NT2/D1 (cell line): ENCODE measurements at places on chromosomes 11 and 22.
A peak's percentile ranks its signal among the peaks of the same experiment; 100 is the strongest.

DNA sequence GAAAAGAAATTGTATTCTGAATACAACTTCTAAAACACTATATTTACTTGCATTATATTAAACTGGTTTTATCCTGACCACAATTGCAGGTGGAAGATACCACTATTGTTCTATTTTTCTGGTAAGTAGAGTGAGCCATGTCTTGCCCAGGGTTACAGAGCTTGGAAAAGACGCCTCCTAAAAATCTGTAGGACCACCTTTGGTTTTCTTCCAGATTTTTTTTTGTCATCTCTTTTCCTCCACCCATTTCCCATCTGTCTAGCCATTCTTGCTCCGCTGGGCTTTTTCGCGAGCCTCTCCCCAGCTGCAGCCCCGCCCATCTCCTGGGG lies 294 bp upstream of the MTMR3 start:
- DNase-seq, result no peak

DNA sequence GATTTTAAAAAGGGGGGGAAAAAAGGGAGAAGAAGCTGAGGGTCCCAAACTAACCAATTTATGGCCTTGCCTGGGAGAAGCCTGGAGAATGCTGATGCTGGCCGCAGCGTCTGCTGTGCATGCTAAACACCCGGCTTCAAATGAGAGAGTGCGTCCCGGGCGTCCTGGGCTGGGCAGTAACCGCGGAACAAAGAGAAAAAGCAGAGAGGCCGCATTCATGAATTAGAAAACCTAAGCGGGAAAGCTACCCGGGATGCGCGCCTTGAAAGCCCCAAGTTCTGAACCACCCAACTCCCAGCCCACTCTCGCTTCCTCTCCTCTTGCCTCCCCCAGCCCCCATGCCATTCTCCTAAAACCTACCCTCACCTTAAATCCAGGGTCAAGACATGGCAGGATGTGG lies 6.5 kb downstream of the MN1 start:
- no peak for DNase-seq

GRCh38 chr11:67584205-67584880 lies 731 bp downstream of the GSTP1 start:
- DNase-seq, result no peak

GRCh38 chr11:86067851-86068137 lies 1.1 kb downstream of the PICALM start:
- DNase-seq, result no peak

DNA sequence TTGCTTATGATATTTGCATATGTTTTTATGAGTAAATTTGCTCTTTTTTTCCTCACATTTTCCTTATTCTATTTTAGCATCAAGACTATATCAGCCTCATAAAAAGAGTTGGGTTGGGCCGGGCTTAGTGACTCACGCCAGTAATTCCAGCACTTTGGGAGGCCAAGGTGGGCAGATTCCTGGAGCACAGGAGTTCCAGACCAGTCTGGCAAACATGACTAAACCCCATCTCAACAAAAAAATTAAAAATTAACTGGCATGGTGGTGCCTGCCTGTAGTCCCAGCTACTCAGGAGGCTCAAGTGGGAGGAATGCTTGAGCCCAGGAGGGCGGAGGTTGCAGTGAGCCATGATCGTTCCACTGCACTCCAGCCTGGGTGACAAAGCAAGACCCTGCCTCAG lies 148.8 kb upstream of the ANO5 start:
- no peak for DNase-seq

GRCh38 chr22:26941896-26942636 lies 284.7 kb downstream of the MIAT start:
- no peak for DNase-seq

DNA sequence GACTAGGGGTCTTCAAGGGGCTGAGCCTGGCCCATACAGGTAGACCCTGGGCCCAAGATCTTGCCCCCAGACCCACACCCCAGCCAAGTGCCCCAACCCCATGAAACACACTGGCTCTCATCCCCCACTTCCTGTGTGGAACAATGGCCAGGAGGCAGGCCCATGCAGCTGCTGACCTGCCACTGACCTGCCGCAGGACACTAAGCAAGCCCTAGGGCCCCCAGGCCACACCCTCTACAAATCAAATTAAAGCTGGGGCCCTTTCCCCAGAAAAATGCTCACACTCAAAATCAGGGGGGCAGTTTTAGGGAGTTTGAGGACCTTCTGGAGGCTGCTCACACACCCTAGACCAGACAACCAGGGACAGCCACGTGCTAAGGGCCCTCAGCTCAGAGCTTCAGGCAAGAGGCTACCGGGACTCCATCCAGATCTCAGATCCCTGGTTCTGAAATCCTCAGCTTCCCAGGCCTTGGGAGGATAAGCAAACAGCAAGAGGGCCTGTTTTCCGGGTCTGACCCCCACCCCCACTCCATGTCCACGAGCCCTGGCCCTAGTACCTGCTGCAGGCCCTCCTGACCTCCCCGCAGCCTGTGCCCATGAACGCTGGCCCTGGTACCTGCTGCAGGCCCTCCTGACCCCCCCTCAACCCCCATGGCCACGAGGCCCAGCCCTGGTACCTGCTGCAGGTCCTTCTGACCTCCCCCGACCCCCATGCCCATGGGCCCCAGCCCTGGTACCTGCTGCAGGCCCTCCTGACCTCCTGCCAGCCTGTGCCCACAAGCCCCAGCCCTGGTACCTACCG lies 10.0 kb downstream of the CARD10 start:
- DNase-seq, result no peak

DNA sequence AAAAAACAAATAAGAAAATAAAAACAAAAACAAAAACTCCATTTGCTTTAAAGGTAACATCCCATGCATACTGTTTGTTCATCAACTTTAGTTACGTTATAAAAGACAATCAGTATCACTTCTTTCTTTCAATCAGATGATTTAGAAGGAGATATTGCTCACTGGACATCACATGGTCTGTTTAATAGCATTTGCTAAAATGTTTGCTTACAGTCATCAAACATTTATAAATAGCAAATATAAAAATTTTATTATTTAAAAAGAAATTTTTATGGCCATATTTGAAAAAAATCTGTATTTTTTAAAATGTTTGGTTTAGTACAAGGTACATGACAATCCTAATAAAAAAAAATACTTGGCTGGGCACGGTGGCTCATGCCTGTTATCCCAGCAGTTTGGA lies 22.6 kb downstream of the MMP26 start:
- no peak for DNase-seq

GRCh38 chr22:29887358-29887757 lies 4.4 kb downstream of the MTMR3 start:
- DNase-seq, result no peak

DNA sequence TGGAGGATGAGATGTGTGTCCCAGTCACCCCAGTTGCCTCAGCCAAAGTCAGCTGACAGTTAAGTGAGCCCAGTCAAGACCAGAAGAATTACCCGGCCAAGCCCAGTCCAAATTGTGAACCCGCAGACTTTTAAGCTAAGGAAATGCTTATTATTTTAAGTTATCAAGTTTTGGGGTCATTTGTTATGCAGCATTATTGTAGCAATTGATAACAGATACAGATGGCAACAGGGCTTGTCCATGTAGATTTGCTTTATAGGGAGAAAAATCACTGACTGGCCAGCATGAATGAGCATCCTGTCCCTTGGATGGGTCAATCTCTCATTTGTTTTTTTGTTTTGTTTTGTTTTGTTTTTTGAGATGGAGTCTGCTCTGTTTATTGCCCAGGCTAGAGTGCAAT lies 22.9 kb downstream of the SDHAF2 start:
- no peak for DNase-seq

- DNase-seq, result peak; percentile 76
These were observed 17.3 kb upstream of the SLC29A2 start for GRCh38 chr11:66388780-66389386.

- DNase-seq, result no peak
These were observed 9.2 kb downstream of the RELA start for GRCh38 chr11:65653229-65654225.

GRCh38 chr11:23192256-23192655 lies 332.0 kb upstream of the CCDC179 start:
- DNase-seq, result no peak

- no peak for DNase-seq
These were observed 1043.8 kb downstream of the BRD1 start for GRCh38 chr22:48783821-48784266.

GRCh38 chr11:6095798-6096197 lies 11.7 kb upstream of the OR56B4 start:
- no peak for DNase-seq

- DNase-seq, result peak; percentile 57
These were observed 6.3 kb downstream of the ARHGEF17 start for GRCh38 chr11:73314117-73314961.

DNA sequence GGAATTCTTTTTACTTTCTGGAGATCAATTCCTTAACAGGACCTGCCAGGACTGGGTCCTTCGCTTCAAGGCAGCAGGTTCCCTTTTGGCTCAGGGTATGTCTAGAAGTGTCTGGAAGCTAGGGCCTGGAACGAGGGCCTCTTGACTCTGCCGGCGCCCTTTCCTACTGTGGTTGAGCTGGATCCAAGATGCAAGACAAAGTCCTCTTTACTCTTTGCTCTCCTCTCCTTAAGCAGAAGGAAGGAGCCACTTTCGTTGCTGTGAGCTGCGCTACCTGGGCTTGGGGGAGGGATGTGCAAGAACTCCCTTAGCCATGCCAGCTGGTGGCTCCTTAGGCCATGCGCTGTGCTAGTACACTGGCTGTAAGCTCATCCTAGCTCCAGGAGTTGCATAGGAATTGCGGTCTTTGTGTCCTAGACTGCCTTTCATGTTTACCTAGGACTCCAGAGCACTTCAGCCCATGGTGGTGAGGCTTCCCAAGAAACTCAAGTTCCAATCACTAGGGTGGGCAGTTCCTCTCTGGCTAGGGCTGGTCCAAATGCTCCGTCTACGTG lies 18.1 kb downstream of the GLB1L2 start:
- DNase-seq, result no peak

DNA sequence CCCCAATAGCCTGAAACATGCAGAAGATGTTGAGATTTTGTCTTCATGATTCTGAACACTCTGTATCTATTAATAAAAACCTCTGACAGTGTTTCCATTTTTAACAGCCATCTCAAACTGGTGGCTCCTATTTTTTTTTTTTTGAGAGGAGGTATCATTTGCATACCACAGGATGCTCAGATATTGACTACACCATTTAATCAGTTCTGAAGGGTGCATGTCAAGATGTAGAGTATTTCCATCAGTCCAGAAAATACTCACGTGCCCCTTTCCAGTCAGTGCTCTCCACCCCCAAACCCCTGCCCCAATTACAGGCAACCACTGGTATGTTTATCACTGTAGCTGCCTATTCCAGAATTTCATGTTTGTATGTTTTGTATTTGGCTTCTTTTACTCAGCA lies 85.3 kb upstream of the SORL1-AS1 start:
- DNase-seq, result no peak

GRCh38 chr11:32838505-32839274 lies 9.0 kb downstream of the PRRG4 start:
- no peak for DNase-seq

- DNase-seq, result no peak
These were observed 166.1 kb downstream of the ADAMTS15 start for GRCh38 chr11:130614591-130614990.

DNA sequence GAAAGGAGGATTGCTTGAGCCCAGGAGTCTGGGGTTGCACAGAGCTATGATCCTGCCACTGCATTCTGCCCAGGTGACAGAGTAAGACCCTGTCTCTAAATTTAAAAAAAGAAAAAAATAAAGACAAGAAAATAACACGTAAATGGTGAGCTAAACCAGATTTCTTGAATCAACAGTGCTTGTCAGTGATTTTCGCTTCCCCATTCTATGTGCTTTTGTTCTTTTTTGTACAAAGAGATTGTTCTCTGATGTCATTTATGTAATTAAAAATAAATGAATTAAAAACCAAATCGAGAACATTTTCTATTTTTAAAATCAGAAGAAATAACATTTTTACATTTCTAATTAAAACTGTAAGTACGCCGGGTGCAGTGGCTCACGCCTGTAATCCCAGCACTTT lies 19.8 kb upstream of the SLC29A2 start:
- DNase-seq, result no peak
